H54 (cell line): ENCODE measurements at places on chromosomes 1 and 21.

DNA sequence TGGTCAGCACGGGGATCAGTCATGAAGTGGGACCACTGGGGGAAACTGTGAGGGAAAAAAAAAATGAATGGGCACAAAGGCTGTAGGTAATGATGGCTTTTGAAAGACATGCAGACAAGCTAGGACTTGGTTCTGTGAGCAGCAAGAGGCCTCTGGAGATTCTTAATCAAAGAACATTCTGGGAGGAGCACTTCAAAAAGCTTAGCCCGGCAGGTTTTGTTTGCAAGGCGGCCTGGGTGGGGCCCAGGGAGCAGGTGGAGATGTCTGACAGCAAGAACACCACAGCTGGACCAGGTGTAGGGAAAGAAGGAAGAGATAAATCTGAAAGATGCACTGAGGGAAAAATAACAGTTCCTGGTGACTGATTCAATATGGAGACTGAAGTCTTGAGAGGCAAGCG is 6.0 kb downstream of the TEX35 start:
- DNase-seq = no peak

- DNase-seq = no peak
Measured at GRCh38 chr1:167297222-167298214, 76.8 kb downstream of the POU2F1 start.

DNA sequence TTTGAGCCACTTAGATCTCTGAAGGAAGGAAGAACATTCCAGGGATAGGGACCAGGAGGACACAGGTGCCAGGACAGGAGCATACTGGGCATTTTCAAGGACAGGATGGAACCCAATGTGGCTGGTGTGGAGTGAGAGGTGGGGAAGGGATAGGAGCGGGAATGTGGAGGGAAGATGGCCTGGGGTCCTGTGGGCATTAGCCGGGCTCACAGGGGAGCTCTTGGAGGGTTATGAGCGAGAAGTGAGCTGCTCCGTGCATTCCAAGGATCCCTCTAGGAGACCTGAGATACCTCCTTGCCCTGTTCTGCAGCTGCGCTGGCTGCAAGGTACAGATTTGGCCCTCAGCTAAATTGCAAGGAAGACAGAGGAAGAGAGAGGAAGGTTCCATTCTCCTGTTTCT is 87.5 kb downstream of the IER5 start:
- DNase-seq = no peak

DNA sequence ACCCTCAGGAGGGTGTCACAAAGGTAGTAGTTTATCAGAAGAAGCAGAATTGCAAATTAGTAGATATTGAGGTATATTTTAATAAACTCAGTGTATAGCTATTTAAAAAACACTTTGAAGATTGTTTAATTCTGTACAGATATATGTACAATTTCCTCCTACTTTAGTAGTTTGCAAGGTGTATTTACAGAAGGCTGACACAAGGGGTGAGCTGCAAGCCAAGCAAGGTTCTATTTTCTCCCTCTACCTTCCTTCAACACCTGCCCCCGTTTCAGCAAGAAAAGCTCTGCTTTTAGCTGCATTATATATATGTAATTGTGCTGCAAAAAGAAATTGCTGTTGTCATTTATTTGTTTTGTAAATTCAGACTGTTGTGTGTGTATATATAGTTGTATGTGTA is 674.2 kb upstream of the PKN2 start:
- DNase-seq = no peak

DNA sequence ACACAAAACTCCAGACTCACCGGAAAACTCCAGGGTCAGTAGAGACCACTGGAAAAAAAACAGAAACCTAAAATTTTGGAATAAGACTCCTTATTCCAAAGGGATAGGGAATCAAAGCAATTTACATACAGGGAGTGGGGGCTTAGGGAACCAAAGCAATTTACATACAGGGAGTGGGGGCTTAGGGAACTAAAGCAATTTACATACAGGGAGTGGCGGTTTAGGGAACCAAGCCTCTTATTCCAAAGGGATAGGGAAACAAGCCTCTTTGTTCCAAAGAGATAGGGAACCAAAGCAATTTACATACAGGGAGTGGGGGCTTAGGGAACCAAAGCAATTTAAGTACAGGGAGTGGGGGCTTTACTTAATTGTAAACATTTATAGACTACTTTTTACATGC is 28.4 kb upstream of the TTLL7 start:
- DNase-seq = no peak

- DNase-seq = no peak
Measured at GRCh38 chr1:91557039-91557690, 56.5 kb downstream of the CDC7 start.

GRCh38 chr1:227576189-227576588 is 12.8 kb downstream of the ZNF678 start:
- DNase-seq = no peak

GRCh38 chr1:173297798-173298391 is 90.8 kb upstream of the TNFSF4 start:
- no peak for DNase-seq

DNA sequence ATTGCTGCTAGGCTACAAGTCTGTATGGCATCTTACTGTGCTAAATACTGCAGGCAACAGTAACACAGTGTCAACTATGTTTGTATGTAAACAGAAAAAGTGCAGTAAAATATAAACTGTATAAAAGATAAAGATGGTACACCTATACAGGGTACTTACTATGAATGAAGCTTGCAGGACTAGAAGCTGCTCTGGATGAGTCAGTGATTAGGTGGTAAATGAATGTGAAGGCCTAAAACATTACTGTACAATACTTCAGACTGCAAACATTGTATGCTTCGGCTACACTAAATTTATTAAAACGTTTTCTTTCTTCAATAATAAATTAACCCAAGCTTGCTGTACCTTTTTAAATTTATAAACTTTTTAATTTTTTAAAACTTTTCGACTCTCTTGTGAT is 97.1 kb downstream of the HLX start:
- no peak for DNase-seq
